ENCODE measurements at places on chromosomes 1 and 21.
A peak's percentile ranks its signal among the peaks of the same experiment; 100 is the strongest.

- no peak for DNase-seq
Measured at GRCh38 chr1:39048745-39049370, 22.7 kb downstream of the NDUFS5 start.

DNA sequence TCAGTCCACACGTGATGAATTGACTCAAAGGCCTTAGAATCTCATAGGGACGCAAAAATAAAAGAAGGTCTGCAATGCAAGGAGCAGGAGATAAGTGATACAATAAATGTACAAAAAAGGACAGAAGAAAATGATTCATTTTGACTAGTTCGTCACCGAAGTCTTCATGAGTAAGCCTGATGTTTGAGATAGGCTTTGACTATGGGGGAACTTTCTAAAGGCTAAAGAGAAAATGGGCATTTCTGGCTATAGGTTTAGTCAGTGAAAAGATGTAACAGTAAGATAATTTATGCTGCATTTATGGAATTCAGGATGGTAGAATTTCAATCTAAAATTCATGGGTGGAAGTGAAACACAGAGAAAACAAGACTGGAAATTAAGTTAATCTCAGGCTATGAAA, 163.0 kb downstream of the ADGRL4 start:
- DNase-seq: no peak

- no peak for DNase-seq
Measured at GRCh38 chr1:211479624-211480023, 12.3 kb downstream of the RD3 start.

DNA sequence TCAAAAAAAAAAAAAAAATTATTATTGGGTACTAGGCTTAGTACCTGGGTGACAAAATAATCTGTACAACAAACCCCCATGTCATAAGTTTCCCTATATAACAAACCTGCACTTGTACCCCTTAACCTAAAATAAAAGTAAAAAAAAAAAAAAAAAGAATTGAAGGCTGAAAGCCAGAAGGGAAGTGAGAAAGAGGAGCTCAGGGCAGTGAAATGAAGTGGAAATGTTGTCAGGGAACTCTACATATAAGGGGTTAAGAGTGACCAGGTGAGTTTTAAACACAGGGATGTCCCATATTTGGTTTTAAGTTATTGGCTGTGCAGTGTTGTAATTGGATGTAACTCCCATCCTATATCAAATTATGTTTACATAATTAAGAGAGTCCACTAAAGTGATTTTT, 85.7 kb upstream of the ABCD3 start:
- no peak for DNase-seq

DNA sequence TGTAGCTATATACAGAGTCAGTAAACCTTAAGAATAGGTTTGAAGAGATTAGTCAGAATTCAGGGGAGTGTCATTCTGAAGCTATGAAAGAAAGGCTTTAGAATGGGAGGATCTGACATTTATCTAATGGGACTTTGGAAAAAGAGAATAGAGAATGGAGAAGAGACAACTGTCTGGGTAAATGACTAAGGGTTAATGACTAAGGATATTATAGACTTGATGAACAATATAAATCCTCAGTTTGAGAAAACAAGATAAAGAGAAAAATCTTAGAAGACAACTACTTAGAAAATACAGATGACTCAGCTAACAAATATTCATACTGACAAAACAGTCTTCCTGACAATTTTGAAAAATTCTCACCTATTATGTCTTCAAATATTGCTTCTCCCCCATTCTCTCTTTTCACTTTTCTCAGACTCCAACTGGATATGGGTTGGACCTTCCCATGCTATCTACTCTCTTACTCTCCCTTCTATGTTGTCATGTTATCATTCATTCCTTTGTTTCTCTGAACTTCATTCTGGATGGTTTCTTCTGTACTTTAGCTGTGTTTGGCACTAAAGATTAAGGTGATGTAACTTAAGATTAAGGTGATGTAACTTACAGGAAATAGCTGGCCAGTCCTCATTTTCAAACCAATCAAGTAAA, 20.4 kb downstream of the SLC16A1 start:
- DNase-seq: no peak

GRCh38 chr1:200328379-200328778, 81.5 kb downstream of the ZNF281 start:
- DNase-seq: no peak

DNA sequence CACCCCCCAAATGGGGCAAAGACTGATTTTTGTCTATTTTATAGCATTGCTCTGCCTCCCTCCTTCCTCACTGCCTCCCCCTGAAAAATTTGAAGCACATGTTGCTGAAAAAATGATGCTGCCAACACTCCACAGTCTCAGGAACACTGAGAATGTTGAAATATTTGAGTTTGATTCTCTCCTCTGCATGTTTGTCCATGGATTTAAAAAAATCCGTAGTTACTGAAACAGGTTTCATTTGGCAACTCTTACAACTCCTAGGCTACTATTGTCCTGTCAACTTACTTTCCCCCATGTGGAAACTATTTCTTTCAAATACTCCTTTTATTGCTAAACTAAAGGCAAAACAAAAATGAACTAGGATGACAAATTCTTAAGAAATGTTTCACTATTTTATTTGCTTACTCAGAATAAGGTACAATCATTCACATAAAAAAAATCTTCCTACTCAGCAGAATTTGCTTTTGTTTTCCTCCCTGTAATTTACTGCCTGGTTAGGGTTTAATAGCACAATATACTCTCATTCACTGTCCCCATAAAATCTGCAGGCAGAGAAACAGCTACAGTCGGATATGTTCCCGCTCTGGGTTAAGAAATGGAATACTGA, 50.2 kb downstream of the C21orf91 start:
- no peak for DNase-seq

DNA sequence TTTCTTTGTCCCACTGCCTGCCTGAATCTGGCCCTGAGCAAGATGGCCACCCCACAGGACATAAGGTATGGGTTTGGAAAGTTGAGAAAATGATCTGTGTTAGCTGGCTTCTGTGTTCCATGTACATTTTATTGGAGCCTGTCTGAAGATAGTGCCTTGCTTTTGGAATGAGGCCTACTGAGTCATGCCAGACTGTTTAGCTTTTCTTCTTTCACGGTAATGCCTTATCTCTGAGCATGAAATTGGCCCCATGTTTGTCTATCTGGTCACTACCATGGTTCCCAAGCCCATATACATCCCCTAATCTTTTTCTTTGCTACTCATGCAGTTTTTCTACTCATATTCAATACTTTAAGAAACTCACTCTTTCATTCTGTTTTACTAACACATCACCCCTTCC, 85.1 kb upstream of the LMO4 start:
- no peak for DNase-seq

- DNase-seq: no peak
Measured at GRCh38 chr1:9494936-9495758, 44.1 kb upstream of the SLC25A33 start.

- DNase-seq: no peak
Measured at GRCh38 chr1:150799089-150799488, 9.0 kb downstream of the CTSK start.

DNA sequence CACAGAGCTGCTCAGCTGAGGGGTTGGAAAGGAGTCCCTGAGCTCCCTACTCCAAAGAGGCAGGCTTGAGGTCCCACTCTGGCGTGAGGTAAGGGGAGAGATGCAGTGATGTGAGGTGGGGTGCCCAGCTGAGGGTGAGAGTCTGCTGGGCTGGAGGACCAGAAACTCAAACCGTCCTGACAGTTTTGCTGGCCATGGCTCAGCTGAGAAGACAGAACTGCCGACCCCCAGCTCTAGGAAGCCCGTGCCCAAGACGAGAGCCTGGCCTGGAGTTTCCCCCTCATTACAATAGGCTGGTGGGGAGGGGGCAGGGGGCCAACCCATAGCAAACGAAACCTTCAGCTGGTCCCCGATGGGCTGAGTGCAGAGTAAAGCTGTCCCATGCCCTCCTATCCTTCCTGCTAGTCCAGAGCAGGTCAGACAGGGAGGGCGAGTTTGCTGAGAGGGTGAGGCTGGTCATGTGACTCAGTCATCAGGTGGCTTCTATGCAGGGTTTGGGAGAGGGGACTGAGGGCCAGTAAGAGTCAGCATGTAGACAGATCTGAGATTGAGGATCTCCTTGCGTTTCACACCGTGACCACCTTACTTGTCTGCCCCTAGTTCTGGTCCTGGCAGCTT, 129.3 kb downstream of the PRDM2 start:
- no peak for DNase-seq

DNA sequence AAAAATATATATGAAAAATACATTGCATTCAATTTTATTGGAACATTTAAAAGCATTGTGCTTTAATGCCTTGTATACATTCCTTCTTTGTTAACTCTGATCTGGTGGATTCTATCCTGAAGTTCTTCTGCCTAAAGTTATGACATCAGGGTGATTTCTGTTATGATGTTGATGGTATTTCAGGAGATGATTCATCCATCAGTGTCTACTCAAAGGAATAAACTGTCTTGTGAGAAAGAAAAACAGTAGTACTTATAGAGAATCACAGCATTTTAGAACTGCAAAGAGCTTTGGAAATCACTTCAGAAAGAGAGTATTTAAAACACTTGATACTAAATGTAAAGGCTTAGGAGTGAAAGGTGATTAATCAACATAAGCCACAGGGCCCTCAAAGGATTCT, 155.7 kb downstream of the PTPRC start:
- no peak for DNase-seq

DNA sequence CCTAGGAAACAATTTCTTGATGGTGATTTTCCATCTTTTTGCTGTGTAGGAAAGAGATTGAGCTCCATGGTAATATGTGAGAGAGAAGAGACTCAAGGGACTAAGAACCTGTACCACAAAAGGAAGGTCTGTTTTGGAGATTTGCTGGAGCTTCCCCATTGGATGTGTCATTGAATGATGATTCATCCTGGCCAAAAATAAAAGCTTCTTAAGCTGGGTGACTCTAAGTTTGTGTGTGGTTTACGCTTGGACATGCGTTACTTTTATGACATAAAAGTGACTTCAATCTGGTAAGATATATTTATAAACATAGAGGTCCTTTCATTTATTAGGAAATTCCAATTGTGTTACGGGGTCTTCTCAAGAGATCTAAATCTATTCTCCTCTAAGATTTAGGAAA, 17.4 kb upstream of the IL19 start:
- no peak for DNase-seq

- DNase-seq: no peak
Measured at GRCh38 chr21:42144679-42145568, 73.8 kb downstream of the UMODL1 start.

GRCh38 chr1:112048421-112048820, 59.0 kb upstream of the KCND3 start:
- peak; percentile 16 for DNase-seq

DNA sequence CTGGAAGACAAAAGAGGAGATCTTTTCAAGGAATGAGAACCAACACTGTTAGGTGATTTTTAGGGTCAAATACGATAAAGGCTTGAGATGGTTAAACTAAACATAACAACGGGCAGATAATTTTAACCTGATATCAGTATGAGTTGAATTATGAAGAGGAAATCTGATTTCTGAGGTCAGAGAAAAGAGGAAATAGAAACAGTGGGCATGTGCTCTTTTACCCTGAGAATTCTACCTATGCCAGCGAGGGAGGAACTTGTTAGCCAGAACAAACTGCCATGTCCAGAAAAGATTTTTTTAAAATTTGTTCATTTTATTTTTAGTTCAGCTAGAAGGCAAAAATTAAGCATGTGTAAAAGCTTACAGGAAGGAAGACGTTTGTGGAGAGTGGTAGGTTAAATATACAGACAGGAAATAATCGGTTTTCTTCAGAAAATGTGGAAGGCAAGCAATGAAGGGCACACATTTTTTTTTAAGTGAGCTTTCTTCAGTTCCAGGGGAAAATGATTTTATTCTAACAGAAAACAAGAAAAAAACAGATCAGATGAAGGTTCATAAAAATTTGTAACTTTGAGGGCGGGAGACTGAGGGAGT, 1745.3 kb downstream of the MRPL39 start:
- no peak for DNase-seq

GRCh38 chr1:220810179-220810653, 23.5 kb downstream of the MTARC1 start:
- DNase-seq: peak; percentile 88

DNA sequence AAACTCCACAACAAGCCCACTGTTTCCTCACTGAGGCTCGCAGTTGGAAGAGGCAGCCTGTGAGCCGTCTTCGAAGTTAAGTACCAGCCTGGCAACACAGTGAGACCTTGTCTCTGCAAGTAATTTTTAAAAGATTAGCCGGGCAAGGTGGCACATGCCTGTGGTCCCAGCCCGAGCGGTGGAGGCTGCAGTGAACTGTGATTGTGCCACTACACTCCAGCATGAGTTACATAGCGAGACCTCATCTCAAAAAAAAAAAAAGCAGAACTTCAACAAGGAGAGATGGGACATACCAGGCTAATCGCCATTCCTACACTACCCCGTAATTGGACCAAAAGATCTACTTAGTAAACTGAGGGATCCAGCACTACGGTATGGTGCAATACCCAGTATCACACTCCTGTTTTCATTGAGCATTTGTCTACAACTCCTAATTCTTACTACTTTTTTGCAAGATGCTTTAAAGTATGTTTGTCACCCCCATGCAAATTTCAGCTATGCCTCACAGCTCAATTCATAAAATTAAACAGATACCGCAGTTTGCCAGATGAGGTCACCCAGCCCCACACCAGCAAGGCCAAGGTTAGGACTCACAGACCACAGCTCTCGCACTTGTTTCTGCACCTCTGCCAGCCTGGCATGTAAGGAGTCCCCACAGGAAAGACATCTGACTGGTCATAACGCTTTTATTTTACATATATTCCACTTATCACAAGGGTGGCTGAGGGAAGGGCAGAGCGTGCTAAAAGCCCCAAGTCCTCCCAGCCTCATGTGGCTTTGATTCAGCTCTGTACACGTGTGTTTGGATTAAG, 21.0 kb downstream of the SDE2 start:
- no peak for DNase-seq

- DNase-seq: no peak
Measured at GRCh38 chr1:59186656-59187055, 110.2 kb upstream of the FGGY start.

- DNase-seq: no peak
Measured at GRCh38 chr1:168734271-168734670, 5.3 kb upstream of the DPT start.

DNA sequence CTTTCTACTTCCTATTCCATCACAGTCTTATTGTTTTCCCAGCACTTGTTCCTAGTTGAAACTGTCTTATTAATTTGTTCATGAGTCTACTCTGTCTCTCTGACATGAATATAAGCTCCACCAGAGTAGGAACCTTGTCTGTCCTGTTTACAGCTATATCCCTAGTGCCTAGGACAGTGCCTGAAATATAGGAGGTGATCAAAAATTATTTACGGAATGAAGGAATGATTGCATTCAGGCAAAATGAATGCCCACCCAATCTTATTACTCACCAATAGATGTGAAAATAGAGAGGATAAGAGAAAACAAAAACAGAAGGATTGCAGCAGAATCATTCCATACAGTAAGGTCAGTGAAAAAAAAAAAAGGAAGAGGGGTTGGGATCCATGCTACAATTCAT, 1.1 kb downstream of the TXNDC12 start:
- no peak for DNase-seq

GRCh38 chr1:67313934-67314671, 6.4 kb downstream of the IL12RB2 start:
- no peak for DNase-seq

- no peak for DNase-seq
Measured at GRCh38 chr1:204733289-204733688, 47.8 kb upstream of the LRRN2 start.

- DNase-seq: no peak
Measured at GRCh38 chr1:51567653-51568052, 48.6 kb upstream of the EPS15 start.

Measured in coronary artery (tissue), 2 donors.